IPS DF 6.9 (cell line): ENCODE measurements at places on chromosomes 13 and 19.
A peak's percentile ranks its signal among the peaks of the same experiment; 100 is the strongest.

DNA sequence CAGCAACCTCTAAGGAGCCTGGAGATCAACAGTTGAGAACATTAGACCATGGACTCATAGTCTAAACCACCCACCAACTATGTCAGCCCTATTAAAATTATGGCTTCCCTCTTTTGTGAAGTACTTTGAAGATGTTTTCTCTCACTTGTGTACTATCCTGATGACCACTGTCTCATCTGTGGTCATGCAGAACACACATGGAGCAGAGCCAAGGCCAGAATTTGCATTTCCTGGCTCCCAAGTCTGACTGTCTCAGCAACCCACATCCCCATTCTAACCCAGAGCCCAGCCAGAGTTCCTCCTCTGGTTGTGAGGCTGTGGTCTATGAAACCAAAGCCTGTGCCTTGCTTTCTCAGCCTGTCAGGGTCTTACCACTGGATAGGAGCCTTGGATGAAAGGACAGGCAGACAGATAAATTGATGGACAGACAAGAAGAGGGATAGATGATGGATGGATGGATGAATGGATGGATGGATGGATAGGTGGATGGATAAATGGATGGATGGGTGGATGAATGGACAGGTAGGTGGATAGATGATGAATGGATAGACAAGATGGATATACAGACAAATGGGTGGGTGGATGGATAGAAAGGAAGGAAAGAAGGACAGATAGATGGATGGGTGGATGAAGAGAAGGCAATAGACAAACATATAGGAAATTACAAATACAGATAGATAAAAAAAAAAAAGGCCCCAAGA lies 35.4 kb downstream of the ZNF557 start:
- DNase-seq, result no peak

DNA sequence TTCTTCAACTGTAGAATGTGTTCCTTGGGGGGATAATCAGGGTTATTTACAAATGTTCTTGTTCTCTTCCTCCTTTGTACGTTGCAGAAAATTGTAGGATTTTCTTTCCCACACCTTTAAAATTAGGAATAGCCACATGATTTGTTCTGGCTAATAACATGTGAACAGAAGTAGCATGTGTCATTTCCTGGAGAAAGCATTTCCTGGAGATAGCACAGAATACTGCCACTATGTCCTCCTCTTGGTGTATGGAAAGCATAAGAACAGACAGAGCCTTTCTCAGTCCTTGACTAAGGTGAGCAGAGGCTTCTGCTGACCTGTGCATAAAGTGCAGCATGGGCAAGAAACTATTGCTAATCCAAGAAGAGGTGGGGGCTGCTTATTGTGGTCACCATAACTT lies 101.8 kb downstream of the FAM216B start:
- no peak for DNase-seq

- DNase-seq, result no peak
Observed at GRCh38 chr19:8161135-8161646, 11.8 kb upstream of the FBN3 start.

- no peak for DNase-seq
Observed at GRCh38 chr13:98385606-98386005, 191.3 kb downstream of the STK24 start.

GRCh38 chr13:40464337-40465014 lies 202.0 kb downstream of the FOXO1 start:
- DNase-seq, result no peak

DNA sequence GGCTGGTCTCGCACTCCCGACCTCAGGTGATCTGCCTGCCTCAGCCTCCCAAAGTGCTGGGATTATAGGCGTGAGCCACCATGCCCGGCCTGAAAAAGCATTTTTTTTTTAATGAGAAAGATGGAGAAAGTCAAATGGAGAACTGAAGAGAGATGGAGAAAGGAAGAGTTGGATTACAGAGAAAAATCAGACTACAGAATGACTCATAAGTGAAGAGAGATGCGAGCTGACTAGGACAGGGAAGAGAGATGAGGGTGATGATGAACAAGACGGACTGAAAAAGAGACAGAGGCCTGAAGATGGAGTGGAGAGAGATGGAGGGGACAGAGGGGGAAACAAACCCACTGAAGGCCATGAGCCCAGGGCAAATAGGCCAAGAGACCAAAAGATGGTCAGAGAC lies 1.5 kb downstream of the DHX34 start:
- no peak for DNase-seq

DNA sequence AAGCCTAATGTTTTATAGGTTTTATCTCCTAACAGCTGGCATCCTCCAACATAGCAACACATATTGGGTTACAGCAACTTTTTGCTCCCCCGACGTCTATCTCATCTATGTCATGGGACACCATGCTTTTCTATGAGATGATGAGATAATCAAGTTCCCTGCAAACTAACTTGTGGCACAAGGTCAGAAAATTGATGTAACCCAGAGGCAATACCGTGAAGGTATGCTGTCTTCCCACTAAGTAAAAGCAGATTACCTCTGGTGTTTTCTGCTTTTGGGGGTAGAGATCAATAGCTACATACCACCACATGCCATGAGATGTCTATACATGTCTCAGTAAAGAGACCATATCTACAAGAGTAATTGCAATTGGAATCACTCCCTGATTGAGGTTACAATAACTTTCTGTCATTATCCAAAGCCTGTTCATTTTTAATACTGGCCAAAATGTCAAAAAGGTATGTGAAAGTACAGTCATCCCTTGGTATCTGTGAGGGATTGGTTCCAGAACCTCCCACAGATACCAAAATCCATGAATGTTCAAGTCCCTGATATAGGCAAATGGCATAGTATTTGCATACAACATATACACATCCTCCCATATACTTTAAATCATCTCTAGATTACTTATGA lies 131.3 kb downstream of the CYSLTR2 start:
- no peak for DNase-seq

- DNase-seq, result no peak
Observed at GRCh38 chr13:35499196-35499662, 22.7 kb upstream of the MAB21L1 start.

GRCh38 chr19:49438261-49438660 lies 3.1 kb downstream of the SLC17A7 start:
- no peak for DNase-seq

DNA sequence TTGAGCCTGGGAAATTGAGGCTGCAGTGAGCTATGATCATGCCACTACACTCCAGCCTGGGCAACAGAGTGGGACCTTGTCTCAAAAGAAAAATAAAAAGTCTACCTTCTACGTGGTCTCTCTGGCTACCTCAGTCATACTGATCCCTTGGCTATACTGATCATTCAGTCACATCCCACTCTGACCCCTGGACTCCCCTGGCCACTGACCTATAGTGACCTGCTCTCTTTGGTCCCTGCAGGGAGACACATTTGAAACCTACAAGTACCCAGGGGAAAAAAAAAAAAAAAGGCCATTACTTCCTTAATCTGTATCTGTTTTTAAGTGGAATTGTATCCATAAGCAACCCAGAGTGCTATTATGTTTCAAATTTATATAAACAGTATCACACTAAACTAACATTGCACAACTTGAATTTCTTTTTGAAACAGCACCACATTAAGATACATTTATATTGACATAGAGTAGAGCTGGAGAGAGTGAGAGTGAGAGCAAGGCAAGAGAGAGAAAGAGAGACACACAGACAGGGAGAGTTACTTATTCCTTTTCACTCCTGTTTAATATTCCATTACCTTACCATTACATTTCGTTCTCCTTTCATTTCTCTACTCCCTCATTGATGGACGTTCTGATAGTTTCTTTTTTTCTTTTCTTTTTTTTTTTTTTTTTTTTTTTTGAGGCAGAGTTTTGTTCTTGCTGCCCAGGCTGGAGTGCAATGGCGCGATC lies 23.7 kb upstream of the CERS4 start:
- DNase-seq, result no peak

DNA sequence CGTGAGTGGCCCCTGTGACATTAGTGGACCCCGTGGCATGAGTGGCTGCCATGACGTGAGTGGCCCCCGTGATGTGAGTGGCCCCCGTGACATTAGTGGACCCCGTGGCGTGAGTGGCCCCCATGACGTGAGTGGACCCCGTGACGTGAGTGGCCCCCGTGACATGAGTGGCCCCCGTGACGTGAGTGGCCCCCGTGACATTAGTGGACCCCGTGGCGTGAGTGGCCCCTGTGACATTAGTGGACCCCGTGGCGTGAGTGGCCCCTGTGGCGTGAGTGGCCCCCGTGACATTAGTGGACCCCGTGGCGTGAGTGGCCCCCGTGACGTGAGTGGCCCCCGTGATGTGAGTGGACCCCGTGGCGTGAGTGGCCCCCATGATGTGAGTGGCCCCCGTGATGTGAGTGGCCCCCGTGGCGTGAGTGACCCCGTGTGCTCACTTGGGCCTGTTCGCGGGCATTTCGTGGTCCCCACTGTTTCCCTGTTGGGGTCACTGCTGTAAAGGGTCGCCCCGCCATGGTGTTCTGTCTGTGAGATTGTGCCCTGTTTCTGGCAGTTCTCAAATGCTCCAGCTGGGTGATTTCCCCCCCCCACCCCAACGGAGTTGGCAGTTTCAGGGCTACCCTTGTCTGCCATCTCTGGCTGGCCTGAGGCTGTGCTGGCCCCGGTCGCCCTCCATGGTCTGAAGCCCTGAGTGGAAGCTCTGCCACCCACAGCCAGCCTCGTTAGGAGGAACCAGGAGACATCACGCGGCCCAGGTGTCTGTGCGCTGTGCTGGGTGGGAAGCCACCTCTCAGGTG lies 64.2 kb downstream of the MCF2L start:
- DNase-seq, result no peak

- DNase-seq, result no peak
Observed at GRCh38 chr13:65034266-65034665, 2195.9 kb downstream of the PCDH9 start.

DNA sequence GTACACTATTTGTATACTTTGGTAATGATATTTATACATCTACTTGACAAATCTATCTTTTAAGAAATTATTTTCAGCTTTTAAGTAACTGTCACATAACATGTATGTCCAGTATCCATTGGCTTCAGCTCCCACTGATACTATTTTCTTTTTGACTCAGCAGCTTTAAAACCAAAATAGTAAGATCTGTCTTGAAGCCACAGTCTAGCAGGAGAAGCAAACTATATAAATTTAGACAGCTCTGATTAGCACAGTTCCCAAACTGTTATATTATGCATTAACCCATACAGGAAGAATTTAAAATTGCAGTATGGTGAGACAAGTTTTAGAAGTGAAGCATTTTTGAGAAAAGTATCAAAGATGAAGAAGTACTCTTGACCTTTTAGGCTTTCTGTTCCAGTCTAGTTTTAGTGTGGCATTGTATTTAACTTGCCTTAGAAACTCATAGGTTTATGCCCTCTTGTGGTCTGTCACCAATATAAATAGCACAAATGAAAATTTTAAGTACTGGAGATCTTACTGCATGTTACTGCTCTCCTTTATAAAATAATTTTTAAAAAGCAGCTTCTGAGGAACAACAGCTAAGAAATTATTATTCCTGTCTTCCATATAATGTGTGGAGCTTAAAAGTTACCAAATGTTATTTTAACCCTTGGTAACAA lies 24.7 kb downstream of the URI1 start:
- DNase-seq, result no peak

DNA sequence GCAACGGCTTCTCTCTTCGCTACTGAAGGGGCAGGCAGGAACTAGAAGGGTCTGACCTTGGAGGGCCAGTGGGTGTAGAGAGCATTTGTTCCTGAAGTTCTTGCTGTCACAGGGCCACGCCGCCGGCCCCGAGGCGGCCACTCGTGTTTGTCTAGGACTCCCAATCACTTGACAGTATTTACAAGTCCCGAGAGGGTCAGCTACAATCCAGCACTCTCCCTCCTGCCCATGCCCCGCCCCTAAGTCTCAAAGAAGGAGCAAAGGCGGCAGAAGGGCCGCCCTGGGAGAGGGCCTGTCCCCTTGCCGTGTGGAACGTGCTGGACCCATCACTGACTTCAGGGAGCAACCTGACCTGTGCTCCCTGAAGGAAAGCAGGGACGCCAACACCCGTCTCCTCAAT lies 118.5 kb downstream of the STK24 start:
- DNase-seq, result no peak

- no peak for DNase-seq
Observed at GRCh38 chr13:80100636-80101035, 240.3 kb downstream of the SPRY2 start.

DNA sequence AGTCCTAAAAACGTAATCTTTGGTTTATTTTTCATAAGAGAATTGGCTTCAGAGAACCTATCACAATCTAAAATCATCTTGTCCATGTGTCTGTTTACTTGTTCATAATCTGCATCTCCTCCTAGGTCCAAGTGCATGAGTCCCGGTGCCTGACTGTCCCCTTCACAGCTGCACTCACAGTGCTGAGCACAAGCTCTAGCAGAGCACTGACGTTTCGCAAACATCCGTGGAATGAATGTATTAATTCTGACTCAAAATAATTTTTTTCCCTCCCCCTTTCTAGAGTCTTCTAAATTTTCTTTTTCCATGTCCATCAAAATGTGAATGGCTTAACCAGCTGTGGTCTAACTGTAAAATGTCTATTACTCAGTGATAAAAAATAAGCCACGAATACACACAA lies 245.5 kb upstream of the TSHZ3 start:
- DNase-seq, result no peak

DNA sequence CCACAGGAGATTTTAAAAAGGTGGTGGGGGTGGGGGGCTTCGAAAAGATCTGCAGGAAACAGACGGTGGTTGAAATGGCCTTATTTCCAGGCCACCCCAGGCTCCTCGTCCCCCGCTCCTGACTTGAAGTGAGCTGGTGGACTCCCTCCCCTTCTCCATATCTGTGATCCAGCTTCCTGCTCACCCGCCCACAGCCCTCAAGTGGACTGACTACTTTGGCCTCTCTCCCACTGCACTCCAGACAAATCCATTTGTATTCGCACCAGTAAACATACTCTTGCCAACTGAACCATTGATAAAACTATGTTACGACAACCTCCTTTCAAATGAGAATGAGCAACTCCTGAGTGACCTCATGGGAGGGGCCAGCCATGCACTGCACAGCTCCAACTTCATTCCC lies 259.5 kb downstream of the COL4A1 start:
- DNase-seq, result no peak

DNA sequence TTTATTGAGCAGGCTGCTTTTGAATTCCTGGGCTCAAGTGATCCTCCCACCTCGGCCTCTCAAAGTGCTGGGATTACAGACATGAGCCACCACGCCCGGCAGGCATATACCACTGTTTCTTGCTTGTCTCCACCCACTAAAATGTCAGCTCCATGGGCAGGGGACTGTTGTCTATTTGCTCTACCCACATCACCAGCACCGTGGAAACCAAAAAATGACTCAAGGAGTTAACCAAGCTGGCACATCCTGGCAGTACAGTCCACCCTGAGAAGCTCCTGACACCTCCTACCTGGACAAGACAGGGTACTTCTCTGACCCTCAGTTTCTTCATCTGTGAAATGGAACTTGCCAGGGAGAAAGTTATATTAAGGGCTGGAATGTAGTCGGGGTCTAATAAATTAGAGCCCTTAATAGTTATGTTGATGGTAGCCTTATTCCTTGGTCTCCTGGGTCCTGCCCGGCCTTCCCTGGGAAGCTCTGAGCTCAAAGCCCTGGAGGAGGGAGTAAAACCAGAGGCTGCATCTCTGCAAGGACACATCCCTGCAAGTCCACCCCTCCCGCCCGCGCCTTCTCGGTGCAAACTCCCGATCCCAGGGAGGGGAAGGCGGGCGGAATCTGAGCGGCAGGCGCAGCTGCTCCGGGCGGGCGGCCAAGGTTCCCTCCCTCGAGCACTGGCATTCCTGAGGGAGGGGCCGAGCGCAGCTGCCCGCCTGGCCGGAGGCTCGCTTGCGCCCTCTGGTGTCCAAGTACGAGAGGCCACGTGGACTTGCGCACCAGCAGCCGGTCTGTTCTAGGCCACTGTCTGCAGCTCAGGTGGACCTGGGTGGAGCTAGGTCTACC lies 14.1 kb downstream of the RDH8 start:
- peak; percentile 97 for DNase-seq

- DNase-seq, result no peak
Observed at GRCh38 chr13:53121919-53122318, 93.3 kb downstream of the OLFM4 start.

- DNase-seq, result no peak
Observed at GRCh38 chr19:14577885-14578427, 4.9 kb upstream of the CLEC17A start.
